ENCODE measurements at places on chromosomes 7 and 10.

- no peak for DNase-seq
These were observed 6.9 kb upstream of the CREB3L2 start for GRCh38 chr7:138008588-138009349.

DNA sequence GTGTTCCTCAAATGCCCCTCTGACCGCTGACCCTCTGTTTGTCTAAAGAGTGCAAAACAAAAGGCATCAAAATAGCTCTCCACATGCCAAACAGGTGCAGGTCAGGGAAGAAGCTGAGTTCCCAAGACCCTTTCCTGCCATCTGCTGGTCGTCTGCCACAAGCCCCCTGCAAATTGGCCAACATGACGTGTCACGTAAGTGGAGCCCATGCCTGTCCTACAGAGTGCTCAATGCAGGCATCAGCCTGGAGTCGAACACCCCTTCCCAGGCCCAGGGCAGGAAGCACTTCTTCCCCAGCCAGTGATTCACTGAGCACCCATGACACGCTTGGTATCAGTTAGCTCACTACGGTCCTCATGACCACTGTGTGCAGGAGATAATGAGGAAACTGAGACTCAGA, 14.1 kb downstream of the TMEM72 start:
- no peak for DNase-seq

DNA sequence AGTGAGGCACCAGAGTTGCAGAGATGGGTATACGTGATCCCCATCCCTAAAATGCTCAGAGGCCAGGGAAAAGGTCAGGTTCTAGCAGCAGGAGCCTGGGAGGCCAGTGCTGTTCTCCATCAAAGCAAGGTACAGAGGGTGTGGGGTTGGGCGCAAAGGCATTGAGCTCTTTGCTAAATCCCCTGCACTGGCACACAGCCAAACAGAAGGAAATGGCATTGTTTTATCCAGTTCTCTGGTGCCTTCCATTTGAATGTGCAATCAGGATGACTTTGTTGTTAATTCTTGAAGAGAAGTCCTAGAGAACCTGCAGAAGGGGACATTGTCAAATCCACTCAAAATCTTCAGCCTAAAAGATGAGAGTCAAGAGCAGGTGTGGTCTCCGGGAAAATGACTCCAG, 111.3 kb upstream of the CHST15 start:
- DNase-seq: no peak

- no peak for DNase-seq
These were observed 249.8 kb downstream of the TRIL start for GRCh38 chr7:28708033-28708951.

DNA sequence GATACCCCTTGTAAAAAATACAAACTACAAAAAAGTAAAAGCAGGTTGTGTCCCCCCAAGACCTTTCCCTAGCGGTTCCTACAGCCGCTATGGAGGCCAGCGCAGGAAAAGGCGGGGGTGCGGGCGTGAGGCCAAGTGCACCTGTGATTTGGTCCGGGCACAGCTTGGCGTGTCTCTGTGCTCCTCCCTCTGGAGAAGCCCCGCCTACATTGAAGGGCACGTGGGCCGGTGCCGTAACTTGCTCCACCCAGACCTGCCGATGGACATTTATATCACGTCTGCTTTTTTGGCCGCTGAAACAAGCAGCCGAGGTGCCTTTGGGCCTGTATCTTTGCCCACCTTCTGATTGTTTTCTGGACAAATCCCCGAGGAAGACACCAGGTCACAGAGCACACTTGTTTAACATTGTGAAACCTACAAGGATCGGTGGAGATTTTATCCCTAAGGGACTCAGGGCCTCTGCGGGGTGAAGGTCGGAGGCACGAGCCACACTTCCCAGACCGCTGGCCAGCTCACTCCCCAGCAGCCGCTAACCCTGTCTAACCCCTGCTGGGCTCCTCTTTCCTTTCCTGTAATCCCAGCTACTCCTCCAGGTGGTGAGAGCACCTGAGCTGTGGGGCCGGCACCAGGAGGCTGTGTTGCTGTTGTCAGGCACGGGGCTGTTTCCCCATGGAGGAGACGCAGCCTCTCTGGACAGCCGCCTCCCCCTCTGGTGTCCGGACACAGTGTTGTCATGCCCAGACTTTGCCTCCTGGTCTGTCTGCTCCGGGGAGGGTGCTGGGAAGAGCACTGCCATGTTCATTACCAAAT, 18.8 kb upstream of the INPP5A start:
- DNase-seq: no peak

- DNase-seq: no peak
These were observed 91.4 kb downstream of the SAMD9 start for GRCh38 chr7:93026425-93026824.

GRCh38 chr10:51073453-51074237, 642 bp upstream of the PRKG1 start:
- no peak for DNase-seq

DNA sequence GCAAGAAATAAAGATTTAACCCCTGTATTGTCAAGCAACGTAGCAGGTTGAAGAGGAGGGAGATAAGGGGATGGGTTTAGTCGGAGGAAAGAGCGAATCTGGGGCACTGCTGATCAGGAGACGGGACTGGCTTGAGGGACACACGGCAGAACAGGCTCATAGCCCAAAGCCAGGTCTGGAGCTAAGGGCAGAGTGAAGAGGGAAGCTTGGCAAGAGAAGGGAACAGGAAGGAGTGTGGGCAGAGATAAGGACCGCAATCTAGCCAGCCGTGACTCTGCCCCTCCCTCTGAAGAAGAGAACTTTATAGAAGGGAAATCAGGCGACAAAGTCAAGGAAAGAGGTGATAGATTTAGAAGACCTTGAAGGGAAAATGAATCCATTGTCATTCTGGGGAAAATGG, 67.6 kb downstream of the CAV1 start:
- DNase-seq: no peak

DNA sequence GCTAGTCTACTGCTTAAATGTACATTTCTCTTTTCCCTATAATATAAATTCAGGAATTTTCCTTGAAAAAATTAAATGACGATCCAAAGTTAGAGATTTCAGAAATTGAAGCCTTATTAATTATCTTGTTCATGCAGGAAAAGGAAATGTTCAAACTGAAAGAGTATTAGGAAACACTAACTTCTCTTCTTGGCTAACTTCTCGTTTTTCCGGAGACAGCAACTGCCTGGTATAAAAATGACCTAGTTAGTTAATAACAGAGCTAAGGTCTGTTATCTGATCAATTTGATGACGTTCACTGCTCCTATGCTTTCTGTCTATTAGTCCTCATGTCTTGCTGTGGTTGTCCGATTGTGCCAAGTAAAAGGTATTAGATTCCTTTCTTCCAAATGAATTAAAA, 212.5 kb downstream of the DGKB start:
- no peak for DNase-seq

- no peak for DNase-seq
These were observed 29.6 kb upstream of the ATXN7L1 start for GRCh38 chr7:105905910-105906568.

- DNase-seq: no peak
These were observed 39.7 kb downstream of the DNAJB12 start for GRCh38 chr10:72315054-72315453.

Measured in stimulated activated CD4-positive, alpha-beta T cell treated with anti-CD3 and anti-CD28 coated beads, TNF-alpha, amount 100 ng/mL, for 4 hours (primary cell).